ENCODE measurements at places on chromosomes 12 and 14. TPM values are rescaled to one million over a fixed set of nuclear protein-coding genes. Genes with fewer than 3 reads are reported as not detected.

DNA sequence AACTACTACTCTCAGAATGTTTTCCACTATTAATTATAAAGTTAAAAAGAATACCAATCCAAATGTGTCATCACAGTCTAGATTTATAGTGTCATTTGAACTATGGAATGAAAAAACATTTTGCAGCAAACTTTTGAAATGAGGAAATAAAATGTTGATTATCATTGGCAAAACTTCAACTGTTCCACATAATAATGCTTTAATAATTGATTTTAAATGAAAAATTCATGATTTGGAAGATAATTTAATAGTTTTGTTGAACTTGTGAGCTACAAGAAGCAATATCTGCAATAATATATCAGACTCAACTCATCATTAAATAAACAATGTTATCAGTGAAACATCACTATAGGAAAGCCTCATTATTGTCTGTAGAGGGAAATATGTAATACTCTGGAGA is 48.2 kb upstream of the DCN start:
- no peak for DNase-seq

Gene PLEKHD1
- not detected for total RNA-seq

- no peak for DNase-seq
Observed at GRCh38 chr12:84397846-84398245, 514.8 kb downstream of the SLC6A15 start.

DNA sequence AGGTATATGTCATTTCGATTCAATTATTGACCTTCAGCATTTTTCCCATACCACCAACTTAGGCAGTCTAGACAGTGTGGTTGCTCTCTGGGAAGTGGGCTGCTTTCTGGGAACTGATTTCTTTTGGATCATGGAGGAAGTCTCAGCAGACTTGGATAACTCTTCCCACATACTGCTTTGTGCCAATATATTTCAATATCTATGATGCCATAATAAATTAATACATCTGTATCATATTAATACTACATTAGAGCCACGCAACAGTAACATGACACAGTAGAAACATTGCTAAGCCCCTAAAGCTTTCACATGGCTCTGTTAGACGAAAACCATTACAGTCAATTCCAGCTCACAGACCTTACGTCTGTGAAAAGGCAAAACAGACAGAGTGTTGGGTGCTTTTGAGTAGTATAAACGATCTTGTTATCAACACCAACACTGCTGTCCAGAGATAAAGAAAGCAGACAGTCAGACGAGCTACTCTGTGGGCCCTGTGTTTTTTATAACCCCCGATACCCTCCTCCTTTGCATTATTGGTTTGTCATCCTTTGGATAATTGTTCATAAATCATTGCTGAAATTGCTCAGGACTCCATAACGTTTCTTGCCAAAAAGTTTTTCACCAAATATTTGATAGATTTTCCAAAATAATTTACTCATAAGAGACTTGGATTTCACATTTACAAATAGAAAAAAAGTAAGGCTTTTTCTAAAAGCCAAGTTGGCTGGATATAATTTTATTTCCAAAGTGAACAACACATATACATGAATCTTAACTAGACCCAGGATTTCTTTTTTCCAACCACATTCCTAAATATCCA is 439.7 kb downstream of the ADAMTS20 start:
- DNase-seq: no peak

- DNase-seq: peak; percentile 6
Observed at GRCh38 chr14:25394791-25395391, 344.9 kb upstream of the STXBP6 start.

Gene RNASE3
- not detected for total RNA-seq

Gene COX8C
- total RNA-seq: not detected

Gene ALX1
- total RNA-seq: 1.0 TPM

Gene ADCY6
- 9.2 TPM for total RNA-seq

DNA sequence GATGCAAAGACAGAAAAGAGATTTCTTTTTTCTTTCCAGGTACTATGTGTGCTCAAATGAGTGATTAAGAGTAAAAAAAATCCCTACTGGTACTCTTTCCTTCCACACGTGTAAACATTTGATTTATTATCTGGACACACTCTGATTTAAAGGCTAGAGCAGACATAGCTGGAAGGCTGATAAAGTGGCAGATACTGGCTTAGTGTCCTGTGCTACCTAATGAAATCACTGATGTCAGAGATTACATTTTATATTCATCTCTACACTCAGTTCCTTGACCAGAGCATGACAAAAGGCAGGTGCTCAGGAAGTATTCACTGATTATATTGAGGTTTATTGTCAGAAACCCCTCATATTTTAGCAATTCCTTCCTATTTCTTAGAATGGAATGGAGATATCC is 136.6 kb upstream of the SLC38A2 start:
- DNase-seq: no peak

DNA sequence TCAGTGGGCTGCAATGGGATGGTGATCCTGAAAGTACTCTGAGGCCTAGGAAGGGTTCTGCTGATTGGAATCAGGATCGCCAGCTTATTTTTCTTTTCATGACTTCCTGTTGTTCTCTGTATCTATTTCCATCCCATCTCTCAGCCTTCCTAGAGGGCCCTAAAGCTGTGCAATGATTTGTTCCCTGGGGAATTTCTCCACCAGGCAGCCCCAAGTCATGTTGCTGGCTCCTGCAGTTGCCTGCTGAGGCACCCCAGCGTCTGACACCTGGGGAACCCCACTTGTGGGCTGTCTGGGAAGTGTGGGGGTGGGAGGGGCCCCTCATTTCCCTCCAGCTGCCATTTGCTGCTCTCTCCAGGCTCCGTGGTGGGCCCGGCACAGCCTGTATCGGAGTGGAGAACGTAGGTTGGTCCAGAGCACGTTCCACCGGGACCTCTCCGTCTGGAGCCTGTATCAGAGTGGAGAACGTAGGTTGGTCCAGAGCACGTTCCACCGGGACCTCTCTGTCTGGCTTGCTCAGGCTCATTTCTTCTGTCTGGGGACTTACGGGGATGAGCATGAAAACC is 138.3 kb downstream of the TSPAN9 start:
- no peak for DNase-seq

- peak; percentile 39 for DNase-seq
Observed at GRCh38 chr14:54002653-54003052, 46.0 kb upstream of the BMP4 start.

DNA sequence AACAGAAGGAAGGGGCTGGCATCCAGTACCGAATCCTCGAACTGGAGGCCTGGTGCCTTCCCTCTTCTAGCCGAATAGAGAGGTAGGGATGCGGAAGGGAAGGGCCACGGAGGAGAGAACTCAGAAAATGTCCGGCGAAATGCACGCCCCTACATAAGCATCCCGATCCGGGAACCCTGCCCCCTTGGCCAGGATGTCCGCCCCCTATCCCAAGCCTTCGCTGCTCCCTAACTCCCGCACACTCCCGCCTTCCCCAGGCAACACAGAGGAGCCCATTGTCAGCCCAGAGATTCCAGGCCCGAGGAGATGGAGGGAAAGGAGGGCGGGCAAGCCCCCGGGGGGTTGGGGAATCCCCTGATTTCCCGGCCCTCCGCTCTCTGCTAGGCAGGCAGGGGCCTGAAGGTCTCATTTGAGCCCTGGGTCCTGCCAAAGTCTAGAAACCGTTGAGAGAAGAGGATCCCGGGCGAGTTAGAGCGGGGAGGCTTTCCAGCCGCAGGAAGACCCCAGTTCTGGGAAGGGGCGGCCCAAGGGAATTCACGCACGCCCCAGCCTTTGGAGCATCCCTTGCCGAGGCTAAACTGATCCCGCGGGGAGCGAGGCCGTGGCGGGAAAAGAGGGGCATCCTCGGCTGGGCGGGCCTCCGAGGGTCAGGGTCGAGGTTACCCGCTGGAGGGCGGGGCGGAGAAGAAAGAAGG is 569 bp upstream of the ARHGEF40 start:
- DNase-seq: peak; percentile 78

DNA sequence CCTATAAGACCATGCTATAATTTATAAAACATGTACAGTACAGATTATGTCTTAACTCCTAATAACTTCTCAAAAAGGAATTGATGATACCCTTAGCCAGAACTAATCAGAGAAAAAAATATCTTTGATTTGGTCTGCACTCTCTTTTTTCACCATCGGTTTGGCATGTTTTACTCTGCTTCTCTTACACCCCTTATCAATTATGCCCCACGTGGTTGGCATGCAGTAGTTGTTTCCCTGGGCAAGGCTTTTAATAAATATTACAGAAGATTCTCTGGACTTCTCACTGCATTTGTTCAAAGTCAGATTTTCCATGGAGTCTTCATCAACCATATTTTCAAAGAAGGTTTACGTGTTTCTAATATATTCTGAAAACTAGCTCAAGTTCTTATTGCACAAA is 167.4 kb upstream of the LRIG3 start:
- no peak for DNase-seq

DNA sequence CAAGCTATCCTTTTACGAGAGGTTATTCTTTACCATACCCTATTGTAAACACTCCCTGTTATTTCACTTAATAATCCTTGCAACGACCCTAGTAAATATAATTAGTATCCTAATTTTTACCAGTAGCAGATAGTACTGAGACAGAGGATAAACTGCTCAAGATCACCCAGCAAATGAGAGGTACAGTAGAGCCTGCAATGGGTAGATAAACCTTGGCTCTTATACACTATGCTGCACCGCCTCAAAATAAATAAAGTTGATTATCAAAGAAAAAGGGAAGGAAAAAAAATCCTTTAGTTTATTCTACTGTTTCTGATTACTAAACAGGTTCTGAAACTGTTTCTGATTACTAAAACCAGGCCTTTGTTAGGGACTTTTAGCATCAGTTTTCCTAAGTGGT is 22.5 kb downstream of the YBX3 start:
- DNase-seq: no peak

Gene ANO2
- total RNA-seq: 1.2 TPM

DNA sequence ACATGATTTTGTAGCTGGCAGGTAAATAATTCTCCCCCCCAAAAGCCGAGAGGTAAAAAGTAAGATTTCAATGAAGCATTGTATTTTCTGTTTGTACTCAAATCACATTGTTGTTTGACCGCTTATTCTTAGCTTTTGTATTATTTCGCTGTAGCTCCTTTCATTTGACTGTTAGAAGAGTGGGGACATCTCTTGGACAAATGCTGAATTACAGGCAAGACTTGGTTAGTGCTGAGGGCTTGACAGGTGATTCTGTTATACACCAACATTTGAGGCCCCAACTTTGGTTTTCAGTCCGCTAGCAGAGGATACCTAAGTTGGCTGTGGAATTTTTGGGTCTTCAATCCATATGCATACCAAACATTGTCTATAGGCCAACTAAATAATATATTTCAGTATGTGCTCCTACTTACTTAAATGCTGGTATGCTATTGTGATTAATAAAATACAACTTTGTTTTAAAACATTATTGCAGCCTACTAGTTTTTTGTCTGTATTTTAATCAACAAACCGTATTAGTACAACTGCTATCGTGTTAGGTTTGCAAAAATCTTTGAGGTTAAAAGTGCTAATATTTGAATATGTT is 102.2 kb downstream of the ERC1 start:
- DNase-seq: peak; percentile 46

Gene ST8SIA1
- not detected for total RNA-seq

Gene TRHDE
- total RNA-seq: 7.9 TPM

DNA sequence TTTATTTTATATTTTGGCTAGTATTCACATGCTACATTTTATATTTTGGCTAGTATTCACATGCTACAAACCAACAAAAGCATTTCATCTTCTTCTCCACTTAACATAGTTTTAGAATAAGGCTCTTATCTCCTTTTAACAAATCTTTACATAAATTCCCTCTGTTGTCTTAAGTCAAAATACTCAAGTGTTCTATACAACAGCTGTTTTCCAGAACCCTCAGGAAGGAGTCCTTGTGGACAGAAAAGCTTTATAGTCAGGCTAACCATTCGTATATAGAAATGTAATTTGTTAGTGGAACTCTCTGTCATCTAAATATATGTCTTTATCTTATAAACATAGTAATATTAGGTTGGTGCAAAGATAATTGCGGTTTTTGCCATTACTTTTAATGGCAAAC is 191.0 kb upstream of the FLRT2 start:
- DNase-seq: no peak

DNA sequence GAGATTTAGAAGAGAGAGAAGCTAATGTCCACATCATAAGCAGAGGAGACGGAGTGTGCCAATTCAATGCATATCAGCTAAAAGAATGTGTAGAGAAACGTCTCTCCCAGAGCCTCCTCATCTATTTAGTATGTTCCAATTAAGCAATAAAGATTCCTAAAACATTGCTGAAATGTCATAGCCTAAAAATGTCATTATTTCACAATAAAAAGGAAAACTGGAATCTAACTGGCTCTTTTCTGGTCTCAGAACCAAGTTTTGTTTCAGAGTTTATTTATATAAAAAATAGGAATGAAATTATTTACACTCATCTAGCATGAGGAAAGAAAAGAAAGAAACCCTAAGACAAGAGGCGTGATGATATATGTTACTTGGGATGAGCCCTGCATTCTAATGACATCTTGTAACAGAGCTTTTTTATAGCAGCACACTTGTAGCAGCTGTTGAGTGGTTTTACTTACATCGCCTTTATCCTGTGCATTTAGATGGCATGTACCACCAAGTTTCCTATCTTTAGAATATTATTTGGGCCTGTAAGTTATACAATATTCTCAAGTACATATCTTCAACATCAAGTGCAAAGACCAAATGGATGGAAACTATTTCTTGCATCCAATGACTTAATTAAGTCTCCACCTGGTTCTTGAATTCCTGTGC is 266.3 kb upstream of the PRKD1 start:
- peak; percentile 9 for DNase-seq

- DNase-seq: no peak
Observed at GRCh38 chr12:117143008-117143532, 43.9 kb upstream of the TESC start.

GRCh38 chr14:99655521-99655920 is 10.6 kb downstream of the HHIPL1 start:
- DNase-seq: no peak

Gene IL22
- not detected for total RNA-seq

GRCh38 chr12:31246470-31246850 is 79.5 kb downstream of the SINHCAF start:
- peak; percentile 56 for DNase-seq

DNA sequence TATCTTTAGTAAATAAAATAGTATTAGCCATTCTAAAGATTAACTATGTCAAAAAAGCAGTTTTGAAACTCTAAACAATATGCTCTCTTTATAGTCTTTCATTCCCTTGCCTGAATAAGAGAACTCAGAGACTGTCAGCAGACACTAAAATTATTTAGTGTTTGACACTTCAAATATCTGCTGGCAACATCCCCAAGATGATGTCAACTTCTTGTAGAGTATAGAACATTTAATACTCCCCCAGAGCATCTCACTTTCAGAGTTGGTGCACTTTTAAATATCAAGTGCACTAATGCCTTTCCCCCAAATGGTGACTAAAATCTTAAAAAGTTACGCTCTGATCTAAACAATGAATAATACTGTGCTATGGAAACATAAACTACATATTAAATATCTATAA is 374.9 kb downstream of the SLC6A15 start:
- DNase-seq: no peak

- DNase-seq: no peak
Observed at GRCh38 chr12:75888874-75889613, 142.5 kb downstream of the PHLDA1 start.

- no peak for DNase-seq
Observed at GRCh38 chr12:1297206-1297605, 297.2 kb downstream of the FBXL14 start.

- DNase-seq: no peak
Observed at GRCh38 chr12:92342574-92342973, 196.9 kb upstream of the BTG1 start.

Gene LGALS3
- 88.5 TPM for total RNA-seq

- no peak for DNase-seq
Observed at GRCh38 chr12:15001733-15002382, 29.0 kb downstream of the PDE6H start.
